Naive B cell (primary cell): ENCODE measurements at places on chromosomes 3 and 15. TPM values are rescaled to one million over a fixed set of nuclear protein-coding genes. Genes with fewer than 3 reads are reported as not detected.

GRCh38 chr15:48891232-48891765, 13.4 kb downstream of the EID1 start:
- DNase-seq = no peak

DNA sequence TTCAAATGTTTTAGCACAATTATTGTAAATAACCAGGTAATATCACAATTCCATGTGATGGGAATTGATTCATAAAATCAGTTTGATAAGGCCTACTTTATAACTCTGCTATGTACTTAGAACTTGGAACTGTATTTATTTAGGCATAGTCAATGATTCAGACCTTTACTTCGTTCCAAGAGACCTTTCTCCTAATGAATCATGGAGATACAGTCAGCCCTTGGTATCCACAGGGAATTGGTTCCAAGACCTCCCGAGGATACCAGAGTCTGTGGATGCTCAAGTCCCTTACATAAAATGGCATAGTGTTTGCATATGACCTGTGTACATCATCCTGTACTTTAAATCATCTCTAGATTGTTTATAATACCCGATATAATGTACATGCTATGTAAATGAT, 60.8 kb upstream of the UMPS start:
- no peak for DNase-seq

GRCh38 chr15:96606617-96607016, 276.1 kb downstream of the NR2F2 start:
- DNase-seq = no peak

KLF15 gene
- polyA plus RNA-seq = not detected

SLC22A13 gene
- polyA plus RNA-seq = not detected
